AG04449 (cell line): ENCODE measurements at places on chromosomes 3 and 15.

GRCh38 chr3:151439652-151440125 lies 21.2 kb downstream of the IGSF10 start:
- no peak for DNase-seq

DNA sequence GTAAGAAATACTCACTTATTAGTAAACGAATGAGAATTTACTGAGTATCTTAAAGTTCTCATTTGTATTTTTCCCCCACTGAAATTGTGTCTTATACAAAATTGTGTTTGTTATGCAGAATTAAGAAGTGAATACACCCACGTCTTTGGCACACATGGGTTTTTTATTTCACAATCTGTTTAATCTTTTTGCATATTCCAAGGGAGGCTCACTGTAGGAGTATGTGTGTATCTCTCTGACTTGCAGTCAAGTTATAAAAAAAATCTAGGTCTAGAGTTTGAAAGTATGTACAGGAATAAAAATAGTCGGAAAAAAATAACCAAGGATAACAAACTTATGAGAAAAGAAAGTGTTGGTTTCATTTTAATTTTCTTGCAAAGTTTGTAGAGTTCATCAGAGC lies 255.2 kb downstream of the PDCD6IP start:
- DNase-seq: no peak

DNA sequence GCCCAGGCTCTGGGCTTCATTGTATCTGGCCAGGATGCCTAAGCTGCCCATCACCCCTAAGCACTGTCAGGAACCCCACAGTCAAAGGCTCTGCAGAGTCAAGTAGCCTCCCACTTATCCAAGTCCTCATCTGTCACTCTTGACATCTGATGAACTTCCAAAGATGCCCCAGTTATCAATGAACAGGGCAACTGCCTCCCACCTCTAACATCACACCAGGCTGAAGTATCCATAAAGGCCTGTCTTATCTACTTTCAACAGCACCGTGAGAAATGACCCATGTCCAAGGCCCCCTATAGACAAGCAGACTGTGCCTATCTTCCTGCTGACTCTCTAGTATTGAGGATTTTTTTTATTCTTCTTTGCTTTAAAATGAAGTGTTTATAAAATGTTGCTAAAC lies 56.4 kb downstream of the TRIM69 start:
- DNase-seq: no peak

GRCh38 chr15:40743921-40744814 lies 10.9 kb downstream of the RMDN3 start:
- no peak for DNase-seq

DNA sequence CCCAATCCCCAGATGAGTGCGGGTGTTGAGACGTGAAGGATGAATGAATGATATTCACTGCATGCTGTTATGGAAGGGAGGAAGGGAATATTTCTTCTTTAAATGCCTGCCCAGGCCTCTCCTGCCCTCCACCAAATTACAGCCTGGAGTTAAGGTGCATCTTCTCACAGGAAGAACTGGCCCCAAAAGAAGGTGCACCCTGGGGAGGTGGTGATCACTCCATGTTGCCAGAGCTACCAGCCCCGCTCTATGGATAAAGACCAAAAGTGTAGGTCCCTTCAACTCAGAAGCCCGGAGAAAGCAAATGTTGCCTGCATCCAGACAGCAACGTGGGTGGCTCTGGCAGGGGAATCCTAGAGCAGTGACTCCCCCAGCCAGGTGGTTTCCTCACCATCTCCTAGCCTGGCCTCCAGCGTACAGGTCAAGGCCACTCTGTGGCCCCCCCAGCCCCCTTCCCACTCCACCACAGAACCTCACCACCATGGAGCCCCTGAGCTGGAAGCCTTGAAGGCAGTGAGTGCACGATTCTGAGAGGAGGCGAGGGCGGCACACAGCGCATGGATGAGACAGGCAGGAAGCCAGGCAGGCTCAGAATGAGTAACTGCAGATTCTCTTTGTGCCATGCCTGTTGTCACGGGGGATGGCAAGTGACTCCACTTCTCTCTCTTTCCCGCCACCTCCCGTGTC lies 3.5 kb upstream of the VIPR1 start:
- no peak for DNase-seq

- DNase-seq: no peak
These were observed 131.8 kb upstream of the C2CD4B start for GRCh38 chr15:62296756-62297507.

- no peak for DNase-seq
These were observed 14.6 kb downstream of the LRIG1 start for GRCh38 chr3:66486202-66486601.

- DNase-seq: no peak
These were observed 175.1 kb downstream of the SHQ1 start for GRCh38 chr3:72673011-72673771.

- DNase-seq: no peak
These were observed 13.8 kb upstream of the OCA2 start for GRCh38 chr15:28112962-28113361.
